Upper lobe of right lung (tissue), 1 donor: ENCODE measurements at places on chromosomes 7 and 10. TPM values are rescaled to one million over a fixed set of nuclear protein-coding genes. Genes with fewer than 3 reads are reported as not detected.

GRCh38 chr7:36336390-36336789, 53.3 kb upstream of the ANLN start:
- H3K4me3 ChIP-seq, result no peak overlapping the region
- H3K27ac ChIP-seq, result no peak overlapping the region
- H3K27me3 ChIP-seq, result no peaks in the 10 kb centered on the region
- no peaks in the 10 kb centered on the region for H3K36me3 ChIP-seq
- no peaks in the 10 kb centered on the region for H3K4me1 ChIP-seq

DNA sequence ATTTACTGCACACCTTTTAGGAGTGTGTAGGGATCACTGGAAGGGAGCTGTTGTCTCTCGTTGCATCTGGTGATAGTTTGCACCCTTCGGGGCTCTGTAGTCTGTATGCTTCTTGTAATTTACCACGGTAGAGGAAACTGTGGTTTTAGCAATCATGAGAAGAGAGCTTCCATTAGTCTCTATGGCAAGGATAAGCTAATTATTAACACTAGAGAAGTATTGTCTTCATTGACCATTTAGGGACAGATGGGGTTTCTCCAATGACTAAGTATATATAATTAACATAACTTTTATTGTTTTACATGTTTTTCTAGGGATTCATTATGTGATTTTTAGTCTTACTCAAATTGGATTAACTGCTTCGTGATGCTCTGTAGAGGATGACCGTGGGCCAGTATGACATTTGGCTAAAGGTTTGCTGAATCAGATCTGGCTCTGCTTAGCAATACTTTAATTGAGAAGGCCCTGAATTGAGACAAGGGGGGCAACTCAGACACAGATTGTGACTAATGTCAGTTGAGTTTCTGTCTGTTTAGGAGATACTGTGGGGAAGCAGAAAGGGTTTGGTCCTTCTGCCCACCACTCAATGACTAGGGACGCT, 8.7 kb downstream of the SLC18A2 start:
- no peak overlapping the region for H3K4me3 ChIP-seq
- H3K36me3 ChIP-seq, result no peaks in the 10 kb centered on the region
- no peak for DNase-seq

DNA sequence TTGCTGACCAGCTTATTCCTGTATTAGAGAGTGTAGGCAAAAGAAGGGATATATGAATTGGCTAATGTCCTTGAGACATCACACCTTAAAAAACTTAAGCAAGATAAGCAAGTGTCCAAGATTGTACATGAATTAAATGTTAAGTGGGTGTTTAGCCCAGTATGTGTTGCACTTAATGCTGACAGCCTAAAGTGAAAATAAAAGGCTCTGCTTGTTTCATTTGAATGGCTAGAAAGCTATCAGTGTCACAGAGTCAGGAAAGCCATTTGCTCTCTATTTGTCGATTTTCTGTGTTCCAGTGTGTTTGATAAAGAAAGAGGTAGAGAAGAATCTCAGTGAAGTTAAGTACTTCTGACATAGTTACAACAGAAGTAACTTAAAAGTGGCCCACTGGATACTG, 744.9 kb downstream of the ANKRD7 start:
- no peak overlapping the region for H3K27ac ChIP-seq
- no peaks in the 10 kb centered on the region for H3K27me3 ChIP-seq
- DNase-seq, result no peak
- H3K36me3 ChIP-seq, result no peaks in the 10 kb centered on the region

- no peaks in the 10 kb centered on the region for H3K27me3 ChIP-seq
- H3K4me3 ChIP-seq, result no peak overlapping the region
- H3K36me3 ChIP-seq, result peaks cover 30% of the 10 kb centered on the region
- no peaks in the 10 kb centered on the region for H3K4me1 ChIP-seq
- no peak for DNase-seq
- H3K27ac ChIP-seq, result no peak overlapping the region
Observed at GRCh38 chr7:92557808-92558362, 29.3 kb downstream of the RBM48 start.

DNA sequence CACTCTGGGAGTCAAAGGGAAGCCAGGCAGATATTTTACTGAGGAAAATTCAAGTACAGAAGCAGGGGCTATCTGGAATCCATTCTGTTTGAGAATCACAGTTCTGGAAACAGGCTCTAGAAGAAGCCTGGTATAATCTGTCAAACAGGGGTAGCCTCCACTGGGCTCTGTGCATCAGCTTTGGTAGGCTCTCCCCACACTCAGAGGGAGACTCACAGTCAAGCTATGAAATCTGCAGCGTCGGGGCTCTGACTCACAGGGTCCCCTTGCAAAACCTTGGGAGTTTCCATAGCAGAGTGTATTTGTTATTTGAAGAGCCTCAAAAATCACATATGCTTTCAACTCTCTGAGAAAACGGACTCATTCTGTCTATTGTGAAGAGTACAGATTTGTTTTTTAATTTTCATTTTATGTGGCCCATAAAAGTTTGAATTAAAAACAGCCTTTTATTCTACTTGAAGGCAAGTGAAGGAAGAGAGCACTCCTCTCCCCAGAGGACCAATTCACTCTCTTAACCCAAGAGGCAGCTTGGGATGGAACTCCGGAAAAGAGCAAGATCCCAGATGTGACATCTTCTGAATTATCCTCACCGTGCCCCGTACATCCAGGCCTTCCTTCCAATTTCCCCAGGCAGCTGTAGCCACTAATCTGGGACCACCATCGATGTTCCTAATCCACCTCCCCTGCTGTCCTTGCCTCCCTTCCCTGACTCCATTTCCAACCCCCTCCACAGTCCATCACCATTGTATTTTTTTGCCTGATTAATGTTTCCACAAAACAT, 590.9 kb upstream of the MGMT start:
- no peak for DNase-seq
- no peaks in the 10 kb centered on the region for H3K27me3 ChIP-seq
- no peaks in the 10 kb centered on the region for H3K4me1 ChIP-seq
- H3K4me3 ChIP-seq, result no peak overlapping the region

DNA sequence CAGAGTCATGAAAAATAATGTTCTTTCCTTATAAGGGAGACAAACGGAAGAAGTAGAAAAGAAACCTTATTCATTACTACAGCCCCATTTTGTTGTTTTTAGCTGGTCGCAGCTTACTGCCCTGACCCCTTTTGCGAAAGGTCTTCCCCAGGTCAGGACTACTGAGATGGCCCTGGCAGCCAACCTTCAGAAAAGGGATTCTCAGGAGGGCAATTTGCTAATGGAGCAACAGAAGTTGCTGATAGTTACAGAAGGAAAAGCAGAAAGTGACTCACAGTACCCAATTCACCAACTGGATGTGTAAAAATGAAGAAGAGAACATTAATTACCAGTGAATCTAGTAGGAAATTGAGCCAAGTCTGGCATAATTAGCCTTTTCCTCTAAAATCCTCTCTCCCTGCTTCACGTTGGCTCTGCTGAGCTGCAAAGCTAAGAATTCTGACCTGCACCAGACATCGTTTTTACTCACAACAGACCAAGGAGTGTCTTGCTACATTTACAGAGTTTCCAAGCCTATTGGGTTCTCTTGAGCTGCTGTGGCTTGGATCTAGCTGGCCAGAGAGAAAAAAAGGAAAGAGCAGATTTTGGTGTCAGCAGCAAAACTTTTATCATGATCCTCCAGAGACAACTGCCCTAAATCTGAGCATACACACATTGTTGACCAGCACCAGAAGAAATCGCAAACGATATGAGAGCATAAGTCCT, 499.9 kb upstream of the FZD8 start:
- H3K4me3 ChIP-seq, result no peak overlapping the region
- no peak overlapping the region for H3K27ac ChIP-seq
- H3K27me3 ChIP-seq, result no peaks in the 10 kb centered on the region
- H3K36me3 ChIP-seq, result no peaks in the 10 kb centered on the region
- no peak for DNase-seq
- no peaks in the 10 kb centered on the region for H3K4me1 ChIP-seq

GRCh38 chr10:76738991-76739390, 898.6 kb downstream of the KCNMA1 start:
- H3K36me3 ChIP-seq, result no peaks in the 10 kb centered on the region
- no peaks in the 10 kb centered on the region for H3K27me3 ChIP-seq
- H3K4me1 ChIP-seq, result no peaks in the 10 kb centered on the region
- no peak for DNase-seq

GRCh38 chr7:109835577-109835976, 1255.3 kb upstream of the LRRN3 start:
- H3K27me3 ChIP-seq, result no peaks in the 10 kb centered on the region
- no peaks in the 10 kb centered on the region for H3K4me1 ChIP-seq
- DNase-seq, result no peak
- no peak overlapping the region for H3K4me3 ChIP-seq

The GBX1 gene
- total RNA-seq, result not detected

The OR2A42 gene
- total RNA-seq, result not detected

GRCh38 chr10:14184841-14185315, 145.8 kb downstream of the FRMD4A start:
- no peak overlapping the region for H3K27ac ChIP-seq
- no peak for DNase-seq
- no peak overlapping the region for H3K4me3 ChIP-seq
- peaks cover 27% of the 10 kb centered on the region for H3K27me3 ChIP-seq
- no peaks in the 10 kb centered on the region for H3K36me3 ChIP-seq

The CACNA2D1 gene
- total RNA-seq, result 10.3 TPM

GRCh38 chr7:379456-380138, 89.6 kb downstream of the FOXL3 start:
- peaks cover 26% of the 10 kb centered on the region for H3K4me1 ChIP-seq
- H3K36me3 ChIP-seq, result no peaks in the 10 kb centered on the region
- no peak overlapping the region for H3K27ac ChIP-seq
- DNase-seq, result peak; percentile 61

- H3K36me3 ChIP-seq, result no peaks in the 10 kb centered on the region
- H3K4me3 ChIP-seq, result no peak overlapping the region
- no peak overlapping the region for H3K27ac ChIP-seq
- no peak for DNase-seq
Observed at GRCh38 chr7:28812616-28813015, 145.5 kb downstream of the TRIL start.

GRCh38 chr10:130749911-130750310, 561.6 kb downstream of the TCERG1L start:
- no peak overlapping the region for H3K27ac ChIP-seq
- H3K4me1 ChIP-seq, result no peaks in the 10 kb centered on the region
- no peak overlapping the region for H3K4me3 ChIP-seq
- H3K27me3 ChIP-seq, result peaks cover 13% of the 10 kb centered on the region
- DNase-seq, result peak; percentile 38

The MEIG1 gene
- total RNA-seq, result not detected

The TEX47 gene
- not detected for total RNA-seq

The CALML5 gene
- total RNA-seq, result not detected

DNA sequence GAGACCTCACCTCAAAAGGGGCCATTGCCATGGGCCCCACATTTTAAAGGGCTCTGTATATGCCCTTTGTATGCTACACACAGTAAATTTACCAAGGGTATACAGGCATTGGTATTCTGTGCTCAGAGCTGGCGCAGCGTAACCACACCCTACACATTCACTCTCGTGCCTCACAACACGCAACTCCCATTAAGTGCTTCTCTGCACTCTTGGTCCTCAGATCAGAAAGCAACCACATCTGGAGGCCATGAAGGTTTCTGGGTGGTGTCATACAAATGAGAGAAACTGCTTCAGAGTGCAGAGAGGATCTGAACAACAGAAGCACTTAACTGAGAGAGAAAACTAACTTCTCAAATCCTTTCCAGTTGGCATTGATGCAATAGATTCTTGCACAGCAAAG, 9.4 kb upstream of the CACUL1 start:
- DNase-seq, result no peak
- H3K4me1 ChIP-seq, result no peaks in the 10 kb centered on the region
- no peak overlapping the region for H3K27ac ChIP-seq

The TAC1 gene
- total RNA-seq, result not detected

GRCh38 chr7:52794621-52795020, 240.8 kb upstream of the POM121L12 start:
- no peak overlapping the region for H3K27ac ChIP-seq
- no peaks in the 10 kb centered on the region for H3K4me1 ChIP-seq
- no peak for DNase-seq
- no peaks in the 10 kb centered on the region for H3K27me3 ChIP-seq
- no peak overlapping the region for H3K4me3 ChIP-seq
- no peaks in the 10 kb centered on the region for H3K36me3 ChIP-seq

- no peaks in the 10 kb centered on the region for H3K36me3 ChIP-seq
- H3K4me3 ChIP-seq, result peak overlapping the region; percentile 58
- no peak overlapping the region for H3K27ac ChIP-seq
Observed at GRCh38 chr7:94656925-94657731, 1.2 kb upstream of the SGCE start.
